ENCODE measurements at places on chromosomes 6 and 20.

- no peak for DNase-seq
Measured at GRCh38 chr6:12802440-12802839, 85.9 kb downstream of the PHACTR1 start.

DNA sequence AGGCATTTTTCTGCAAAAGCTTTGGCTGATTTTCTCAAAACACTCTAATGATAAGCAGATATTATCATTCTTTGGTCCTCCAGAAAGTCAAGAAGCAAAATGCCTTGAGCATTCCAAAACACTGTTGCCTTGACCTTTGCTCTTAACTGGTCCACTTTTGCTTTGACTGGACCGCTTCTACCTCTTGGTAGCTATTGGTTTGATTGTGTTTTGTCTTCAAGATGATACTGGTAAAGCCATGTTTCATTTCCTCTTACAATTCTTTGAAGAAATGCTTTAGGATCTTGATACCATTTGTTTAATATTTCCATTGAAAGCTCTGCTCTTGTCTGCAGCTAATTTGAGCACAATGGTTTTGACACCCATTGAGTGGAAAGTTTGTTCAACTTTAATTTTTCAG, 35.6 kb upstream of the SDHAF4 start:
- no peak for DNase-seq

DNA sequence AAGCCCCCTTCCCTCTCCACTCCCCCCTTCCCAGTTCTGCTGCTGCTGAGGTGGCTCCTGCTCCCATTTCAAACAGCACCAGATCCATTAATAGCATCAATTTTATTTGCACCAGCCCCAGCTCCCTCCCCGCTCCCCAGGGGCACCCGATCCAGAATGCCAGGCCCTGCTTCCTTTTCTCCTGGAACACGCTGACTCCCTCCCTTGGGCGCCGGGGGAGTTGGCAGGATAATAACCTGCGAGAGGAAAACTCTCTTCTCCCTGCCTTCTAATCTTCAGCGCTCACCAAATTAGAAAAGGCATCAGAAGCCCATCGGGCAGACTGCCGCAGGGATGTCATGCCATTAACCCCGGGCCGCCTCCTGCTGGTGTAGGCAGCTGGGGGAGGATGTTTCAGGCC, 77.8 kb downstream of the NCR2 start:
- DNase-seq = no peak

DNA sequence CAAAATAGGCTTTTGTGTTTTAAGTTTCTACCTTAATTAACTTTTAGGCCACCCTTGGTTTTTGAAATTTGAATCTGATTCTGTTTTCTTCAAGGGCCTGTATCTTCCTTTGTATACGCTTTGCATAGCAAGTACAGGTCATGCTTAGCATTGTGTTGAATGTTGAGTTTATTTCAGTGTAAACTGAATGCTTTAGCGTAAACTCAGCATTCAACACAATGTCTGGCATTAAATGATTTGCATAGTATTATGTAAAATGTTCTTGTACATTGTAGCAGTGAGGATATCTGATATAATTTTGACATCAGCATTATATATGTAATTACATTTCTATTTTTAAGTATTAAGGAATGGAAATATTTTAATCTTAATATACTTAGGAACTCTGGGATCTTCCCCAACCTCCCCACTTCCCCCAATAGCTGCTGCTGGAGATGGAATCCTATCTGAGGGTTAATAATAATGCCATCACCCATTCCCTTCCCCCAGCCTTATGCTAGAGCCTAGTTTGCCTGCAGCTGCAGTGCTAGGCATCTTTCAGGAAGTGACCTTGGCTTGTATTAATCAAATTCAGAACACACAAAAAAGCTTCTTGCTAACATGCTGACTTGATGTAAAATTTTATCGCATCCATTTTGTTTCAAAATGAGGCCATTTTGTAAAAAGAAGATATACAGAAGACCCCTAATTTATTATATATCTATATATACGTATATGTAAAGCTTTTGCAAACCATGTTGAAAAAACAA, 73.1 kb downstream of the NCOA3 start:
- DNase-seq = no peak

DNA sequence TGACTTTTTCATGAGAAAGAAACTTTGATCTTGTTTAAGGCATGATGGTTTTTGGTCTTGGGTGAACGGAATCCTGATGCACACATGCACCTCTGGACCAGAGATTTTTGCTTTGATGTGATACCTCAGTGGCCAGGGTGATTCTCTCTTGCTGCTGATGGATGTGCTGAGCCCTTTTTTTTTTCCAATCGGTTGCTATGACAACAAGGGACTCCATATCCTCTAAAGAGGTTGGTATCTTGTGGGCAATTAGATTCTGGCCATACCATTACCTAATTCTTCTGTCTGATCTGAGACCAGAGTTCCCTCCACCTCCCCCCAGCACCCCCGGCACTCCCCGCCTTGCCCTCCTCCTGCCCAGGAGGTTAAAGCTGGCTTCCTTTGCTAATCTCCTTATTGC, 24.9 kb downstream of the PDYN start:
- no peak for DNase-seq

GRCh38 chr6:30684386-30685156, 1.9 kb downstream of the PPP1R18 start:
- no peak for DNase-seq

DNA sequence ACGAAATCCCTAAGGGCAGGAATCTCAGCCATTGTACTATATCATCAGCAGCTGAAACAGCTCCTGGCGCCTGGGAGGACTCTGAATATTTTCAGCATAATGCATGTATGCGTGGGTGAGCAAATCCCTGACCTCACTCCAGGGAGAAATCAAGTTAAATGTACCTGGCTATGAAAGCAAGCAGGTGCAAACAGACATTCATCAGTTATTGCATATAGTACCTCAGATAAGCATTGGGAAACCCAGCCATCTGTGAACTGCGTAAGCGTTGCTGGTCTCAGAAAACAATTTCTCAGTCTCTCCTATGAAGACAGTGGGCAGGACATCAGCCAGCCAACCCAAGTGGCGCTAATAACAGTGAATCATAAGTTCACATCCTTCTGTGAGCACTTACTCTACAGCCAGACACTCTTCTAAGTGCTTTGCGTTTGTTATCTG, 622.6 kb downstream of the EPM2A start:
- no peak for DNase-seq

DNA sequence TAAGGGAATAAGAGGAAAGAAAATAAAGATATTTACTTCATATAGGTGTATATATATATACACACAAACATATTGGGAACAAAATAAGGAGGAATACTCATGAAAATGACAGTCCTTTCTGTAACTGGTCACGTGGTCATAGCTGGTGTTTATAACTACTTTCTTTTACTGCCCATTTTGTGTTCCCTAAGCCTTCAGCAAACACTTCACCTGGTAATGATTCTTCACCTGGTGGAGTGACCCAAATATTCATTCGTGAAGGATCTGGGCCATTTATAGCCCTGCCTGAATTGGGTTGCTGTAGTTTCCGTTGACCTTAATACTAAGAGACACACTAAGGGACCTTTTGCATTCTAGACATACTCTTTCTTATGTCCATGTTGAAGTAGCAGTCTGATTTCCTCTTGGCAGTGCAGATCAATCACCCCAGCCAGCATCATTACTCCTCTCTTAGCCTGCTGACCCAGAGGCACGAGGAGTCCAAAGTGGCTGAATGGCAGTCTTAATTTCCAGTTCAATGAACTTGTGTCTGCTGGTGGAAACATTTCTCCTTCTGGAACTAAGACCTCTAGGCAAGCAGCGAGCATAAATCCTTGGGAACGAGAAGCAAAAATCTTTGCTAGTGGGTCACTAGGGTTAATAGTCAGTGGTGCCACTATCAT, 39.9 kb upstream of the IYD start:
- DNase-seq = no peak

DNA sequence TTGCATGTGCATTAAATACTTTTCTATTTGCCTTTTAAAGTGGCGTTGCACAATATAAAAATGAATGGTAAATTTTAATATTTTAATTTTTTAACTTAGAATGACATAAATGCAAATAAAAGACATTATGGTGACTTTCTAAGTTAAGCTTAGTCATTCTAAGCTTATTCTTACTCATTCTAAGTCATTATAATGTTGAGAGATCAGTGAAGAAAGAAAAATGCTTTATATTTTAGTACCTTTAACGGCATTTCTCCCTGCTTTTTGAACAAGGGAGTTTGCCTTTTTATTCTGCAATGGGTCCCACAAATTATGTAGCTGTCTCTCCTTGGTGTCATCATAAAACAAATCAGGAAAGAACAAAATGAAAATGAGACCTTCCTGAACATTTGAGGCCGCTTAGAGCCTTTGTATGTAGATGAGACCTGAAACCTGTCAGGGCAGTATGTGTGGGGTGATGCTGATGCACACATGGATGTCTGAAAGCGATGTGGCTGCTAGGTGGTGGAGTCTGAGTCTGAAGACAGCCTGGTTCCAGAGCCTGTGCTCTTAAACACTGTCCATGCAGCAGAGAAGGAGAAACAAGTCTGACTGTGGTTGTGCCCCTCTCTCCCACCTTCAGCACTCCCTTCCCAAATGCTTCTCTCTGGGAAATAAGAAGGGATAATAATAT, 158.0 kb downstream of the PHF3 start:
- no peak for DNase-seq

- DNase-seq = no peak
Measured at GRCh38 chr6:156787569-156788492, 10.7 kb downstream of the ARID1B start.

- DNase-seq = no peak
Measured at GRCh38 chr20:50044353-50044960, 61.7 kb downstream of the SNAI1 start.

DNA sequence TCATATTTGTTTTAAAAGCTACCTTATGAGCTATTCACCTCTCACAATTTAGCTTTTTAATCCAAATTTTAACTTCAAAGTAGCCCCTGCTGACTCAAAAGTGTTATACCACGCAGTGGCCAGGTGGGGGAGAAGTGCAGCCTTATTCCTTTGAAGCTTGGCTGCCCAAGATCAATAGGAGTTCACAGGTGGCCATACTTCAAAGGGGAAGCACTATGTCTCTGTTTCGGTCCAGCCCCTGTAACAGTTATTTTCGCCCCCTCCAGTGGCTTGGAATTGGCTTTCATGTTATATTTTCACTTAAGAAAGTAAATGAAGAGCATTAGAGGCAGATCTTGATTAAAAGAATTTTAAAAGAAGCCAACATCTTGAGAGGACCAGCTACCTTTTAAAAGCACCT, 608.4 kb downstream of the EPHA7 start:
- DNase-seq = no peak

GRCh38 chr6:163347021-163347446, 67.5 kb upstream of the QKI start:
- DNase-seq = no peak

DNA sequence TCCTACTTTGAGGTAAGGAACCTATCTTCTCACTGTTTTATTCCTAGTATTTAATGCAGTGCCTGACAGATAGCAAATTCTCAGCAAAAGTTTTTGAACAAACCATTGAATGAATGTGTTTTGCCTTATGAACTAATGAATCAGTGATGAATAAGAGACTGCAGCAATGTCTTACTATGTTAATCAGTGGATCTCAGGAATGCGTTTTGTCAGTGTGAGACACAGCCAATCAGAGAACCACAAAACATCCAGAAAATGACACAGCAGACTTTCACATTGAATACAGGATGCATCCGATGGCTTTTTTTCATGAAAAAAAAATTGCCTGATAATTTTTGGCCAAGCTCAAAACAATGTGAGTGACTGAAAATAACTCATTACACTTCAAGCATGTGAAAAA, 270.5 kb downstream of the BMP2 start:
- no peak for DNase-seq

- no peak for DNase-seq
Measured at GRCh38 chr6:35224720-35225119, 11.0 kb downstream of the SCUBE3 start.

DNA sequence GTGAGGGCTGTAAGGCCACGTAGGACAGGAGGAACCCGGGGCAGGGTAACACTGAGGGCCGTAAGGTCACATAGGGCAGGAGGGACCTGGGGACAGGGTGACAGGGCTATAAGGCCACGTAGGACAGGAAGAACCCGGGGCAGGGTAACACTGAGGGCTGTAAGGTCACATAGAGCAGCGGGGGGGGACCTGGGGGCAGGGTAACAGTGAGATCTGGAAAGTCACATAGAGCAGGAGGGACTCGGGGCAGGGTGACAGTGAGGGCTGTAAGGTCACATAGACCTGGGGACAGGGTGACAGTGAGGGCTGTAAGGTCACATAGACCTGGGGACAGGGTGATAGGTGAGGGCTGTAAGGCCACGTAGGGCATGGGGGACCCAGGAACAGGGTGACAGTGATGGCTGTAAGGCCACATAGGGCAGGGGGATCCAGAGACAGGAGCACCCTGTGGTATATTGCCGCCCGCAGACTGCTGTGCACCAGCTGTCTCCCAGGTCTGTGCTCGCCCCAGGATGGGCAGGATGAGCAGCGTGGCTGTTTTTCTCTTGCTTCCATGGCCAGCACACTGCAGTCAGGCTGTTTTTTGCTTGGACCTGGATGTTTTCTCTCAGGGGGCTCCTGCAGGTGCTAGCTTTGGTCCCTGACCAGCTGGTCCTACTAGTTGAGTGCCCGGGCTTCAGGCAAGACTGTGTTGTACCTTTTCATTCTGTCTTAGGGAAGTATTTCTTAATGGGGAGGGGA, 55.7 kb downstream of the SYTL3 start:
- no peak for DNase-seq
